ENCODE measurements at places on chromosomes 2 and 18.

DNA sequence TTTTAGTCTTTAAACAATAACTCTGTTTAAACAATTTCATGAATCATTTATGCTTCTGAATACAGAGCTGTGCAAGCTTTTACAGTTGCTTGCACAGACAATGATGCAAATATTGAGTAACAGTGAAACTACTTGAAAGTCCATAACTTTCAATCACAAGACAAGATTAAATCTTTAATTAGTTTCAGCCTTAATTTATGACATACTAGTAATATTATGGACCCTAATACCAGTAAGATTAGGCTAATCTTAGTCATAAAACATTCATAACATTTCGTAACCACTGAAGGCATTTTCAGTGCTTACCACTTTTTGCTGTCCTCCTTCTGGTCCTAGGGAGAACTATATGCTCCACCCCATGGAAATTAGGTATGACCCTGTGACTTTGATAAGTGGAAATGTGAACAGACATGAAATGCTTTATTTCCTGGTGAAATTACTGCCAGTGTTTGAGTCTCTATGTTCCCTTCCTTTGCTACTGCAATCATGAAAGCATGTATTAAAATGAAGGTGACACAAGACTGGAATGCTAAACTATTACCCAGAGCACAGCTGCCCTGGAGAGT is 1.8 kb upstream of the COBLL1 start:
- no peak for DNase-seq

- DNase-seq: no peak
Measured at GRCh38 chr2:112880091-112880531, 30.9 kb upstream of the IL37 start.

- no peak for DNase-seq
Measured at GRCh38 chr2:232667989-232668583, 29.0 kb upstream of the GIGYF2 start.

DNA sequence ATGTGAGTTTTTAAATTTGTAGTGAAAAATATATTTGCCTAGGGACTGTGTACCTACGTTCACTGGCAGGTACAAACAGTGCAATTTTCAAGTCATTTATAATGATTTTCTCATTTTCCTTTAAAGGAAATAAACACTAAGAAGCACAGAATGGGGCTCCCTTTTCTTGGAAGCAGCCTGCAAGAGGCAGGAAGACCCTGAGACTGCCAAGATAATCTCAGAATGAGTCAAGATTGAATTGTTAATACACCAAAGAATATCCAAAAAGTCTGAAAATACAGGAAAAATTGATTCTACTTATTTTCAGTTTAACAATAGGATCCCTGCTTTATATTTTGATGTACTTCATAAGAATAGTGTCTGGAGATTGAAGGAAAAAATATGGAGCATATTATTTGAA is 331.2 kb downstream of the CTNNA2 start:
- DNase-seq: no peak

DNA sequence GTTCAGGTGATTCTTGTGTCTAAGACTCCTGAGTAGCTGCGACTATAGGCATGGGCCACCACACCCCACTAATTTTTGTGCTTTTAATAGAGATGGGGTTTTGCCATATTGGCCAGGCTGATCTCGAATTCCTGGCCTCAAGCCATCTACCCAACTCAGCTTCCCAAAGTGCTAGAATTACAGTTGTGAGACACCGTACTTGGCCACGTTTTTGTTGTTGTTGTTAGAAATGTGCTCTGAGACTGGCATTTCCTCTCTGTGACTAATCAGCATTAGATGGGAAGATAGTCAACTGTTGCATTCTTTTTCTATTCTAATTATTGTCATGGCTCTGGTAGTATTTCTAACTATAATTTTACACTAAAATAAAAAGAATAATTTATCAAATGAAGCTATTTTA is 191.7 kb downstream of the CAMKMT start:
- no peak for DNase-seq

- DNase-seq: no peak
Measured at GRCh38 chr2:159300586-159300985, 14.1 kb upstream of the WDSUB1 start.

GRCh38 chr2:45259547-45260160 is 250.4 kb upstream of the SIX2 start:
- DNase-seq: no peak

DNA sequence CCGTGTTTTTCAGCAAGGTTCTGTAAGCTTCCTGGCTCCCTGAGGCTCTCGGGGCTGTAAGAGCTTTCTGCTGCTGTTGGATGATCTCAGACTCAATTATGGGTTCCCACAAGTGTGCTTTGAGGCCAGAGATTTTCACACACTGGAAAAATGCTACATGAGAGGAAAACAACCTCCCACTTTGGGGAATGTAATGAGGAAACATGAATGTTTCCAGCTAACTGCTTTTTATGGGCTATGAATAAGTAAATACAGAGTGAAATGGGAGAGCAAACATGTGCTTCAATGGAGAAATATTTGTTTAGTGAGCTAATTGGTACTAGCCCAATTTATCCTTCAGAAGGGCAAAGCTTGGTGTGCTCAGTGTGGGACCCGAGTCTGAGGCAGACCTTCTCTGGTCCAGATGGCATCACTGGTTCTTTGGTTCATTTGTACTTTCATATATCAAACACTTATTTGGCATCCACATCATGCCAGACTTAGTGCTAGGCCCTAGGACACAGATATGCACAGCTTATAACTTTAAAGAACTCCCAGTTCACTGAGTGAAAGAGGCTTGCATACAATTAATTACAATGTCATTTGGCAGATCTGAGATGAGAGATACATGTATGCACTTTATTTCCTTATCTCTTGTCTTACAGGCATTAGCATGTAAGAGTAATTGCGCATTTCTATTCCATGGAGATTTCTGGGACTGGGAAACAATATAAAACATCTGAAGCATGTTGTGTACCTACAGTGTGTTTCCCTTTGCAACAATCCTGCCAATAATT is 248.8 kb downstream of the RDH14 start:
- DNase-seq: no peak

- DNase-seq: no peak
Measured at GRCh38 chr2:88172882-88173281, 2.7 kb downstream of the THNSL2 start.

GRCh38 chr2:234378440-234378839 is 118.4 kb downstream of the ARL4C start:
- DNase-seq: no peak

DNA sequence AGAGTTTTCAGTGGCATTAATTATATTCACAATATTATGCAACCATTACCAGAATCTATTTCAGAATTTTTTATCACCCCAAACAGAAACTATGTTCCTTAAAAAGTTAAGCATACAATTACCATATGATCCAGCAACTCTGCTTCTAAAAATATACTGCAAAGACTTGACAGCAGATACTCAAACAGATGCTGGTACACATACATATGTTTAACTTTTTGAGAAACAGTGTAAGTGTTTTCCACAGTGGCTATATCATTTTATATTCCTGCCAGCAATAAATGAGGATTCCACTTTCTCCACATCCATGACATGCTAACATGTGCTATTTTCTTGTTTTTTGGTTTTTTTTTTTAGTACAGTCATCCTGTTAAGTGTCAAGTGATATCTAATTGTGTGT is 439.3 kb upstream of the VWC2L start:
- DNase-seq: no peak

DNA sequence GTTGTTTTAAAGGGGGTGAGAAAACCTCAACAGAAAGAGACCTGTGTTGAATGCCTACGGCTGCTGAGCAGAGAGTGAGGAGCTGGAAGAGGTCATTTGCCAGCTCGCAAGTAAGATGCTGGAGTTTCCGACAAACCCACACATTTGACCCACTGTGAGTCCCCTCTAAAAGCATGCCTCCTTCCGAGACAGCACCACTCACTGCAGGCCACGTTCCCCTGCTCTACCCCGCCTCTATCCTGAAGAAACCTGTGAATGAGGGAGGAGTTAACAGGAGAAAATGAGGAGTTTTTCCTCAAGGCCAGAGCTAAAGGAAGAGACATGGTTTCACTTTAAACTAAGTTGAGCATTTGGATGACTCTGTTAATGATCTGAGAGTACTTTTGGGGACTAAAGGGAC is 188.7 kb downstream of the DPP10 start:
- no peak for DNase-seq

- no peak for DNase-seq
Measured at GRCh38 chr2:176891105-176891504, 321.5 kb upstream of the HNRNPA3 start.

DNA sequence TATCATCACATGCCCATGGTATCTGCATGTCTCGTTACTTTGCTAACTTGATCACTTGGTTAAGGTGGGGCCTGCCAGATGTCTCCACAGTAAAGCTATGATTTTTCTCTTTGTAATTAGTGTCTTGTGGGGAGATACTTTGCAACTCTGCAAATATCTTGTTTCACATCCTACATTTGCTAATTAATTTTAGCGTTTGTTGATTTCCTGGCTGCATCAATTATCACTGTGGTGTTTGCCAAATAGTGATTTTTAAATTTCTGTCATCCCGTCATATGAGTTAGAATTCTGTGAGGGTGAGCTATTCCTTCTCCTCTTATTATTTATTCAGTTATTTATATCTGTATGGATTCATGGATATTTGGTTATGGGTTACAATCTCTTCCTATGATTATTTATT is 161.4 kb downstream of the FMNL2 start:
- DNase-seq: no peak

GRCh38 chr2:15814403-15814802 is 125.9 kb upstream of the MYCN start:
- DNase-seq: no peak

DNA sequence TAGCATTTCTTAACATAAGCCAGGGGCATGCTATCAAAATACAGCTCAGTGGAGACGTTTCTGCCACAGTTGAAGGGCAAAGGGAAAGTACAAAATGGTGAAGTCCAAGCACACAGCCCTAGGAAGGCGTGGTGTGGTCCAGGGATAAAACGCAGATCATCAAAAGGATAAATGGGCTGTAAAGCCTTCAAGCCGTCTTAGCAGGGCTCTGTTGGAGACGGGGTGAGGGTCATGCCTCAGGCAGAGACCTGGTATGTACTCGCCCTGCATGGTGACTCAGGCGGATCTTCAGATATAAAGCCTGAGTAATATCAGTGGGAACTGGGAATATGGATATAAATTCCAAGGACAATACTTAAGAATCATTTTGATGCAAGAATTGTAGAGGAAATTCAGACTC is 61.2 kb downstream of the NGEF start:
- no peak for DNase-seq

DNA sequence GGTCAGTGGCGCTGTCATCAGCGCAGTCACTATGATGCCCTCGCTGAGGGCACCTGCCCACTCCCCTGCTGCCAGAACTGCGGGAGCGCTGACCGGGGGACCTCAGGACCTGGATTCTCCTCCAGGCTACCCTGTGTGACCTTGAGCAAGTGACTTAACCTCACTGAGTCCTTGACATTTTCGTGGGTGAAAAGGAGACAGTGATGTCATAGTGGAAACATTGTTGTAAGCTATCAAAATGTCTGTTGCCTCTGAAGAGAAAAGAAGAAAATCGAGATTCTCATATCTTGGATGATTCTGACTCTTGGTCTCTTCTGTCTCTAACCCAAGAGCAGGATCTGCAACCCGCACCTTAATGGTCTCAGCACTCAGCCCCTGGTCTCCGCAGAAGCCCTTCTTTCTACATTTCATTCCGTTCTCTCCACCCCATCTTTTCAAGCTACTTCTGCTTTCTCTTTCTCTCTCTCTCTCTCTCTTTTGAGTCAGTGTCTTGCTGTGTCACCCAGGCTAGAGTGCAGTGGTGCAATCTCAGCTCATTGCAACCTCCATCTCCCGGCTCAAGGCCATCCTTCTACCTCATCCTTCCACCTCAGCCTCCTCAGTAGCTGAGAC is 978 bp upstream of the TUBA4A start:
- no peak for DNase-seq

DNA sequence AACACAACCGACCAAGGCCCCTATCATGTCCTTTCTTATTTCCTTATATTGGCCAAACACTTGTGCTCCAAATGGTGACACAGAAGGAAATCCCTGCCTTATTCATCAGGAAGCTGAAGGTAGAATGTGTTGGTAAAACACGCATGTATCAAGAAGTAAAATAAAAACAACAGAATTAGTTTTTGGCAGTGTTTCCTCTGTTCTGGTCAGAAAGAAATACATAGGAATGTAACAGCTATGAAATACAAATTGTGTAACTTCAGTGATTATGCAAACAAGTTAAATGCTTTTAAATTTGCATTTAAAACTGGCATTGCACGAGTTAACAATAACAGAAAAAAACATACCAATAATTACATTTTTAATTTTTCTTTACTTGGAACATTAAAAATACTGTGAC is 19.3 kb downstream of the ST6GAL2 start:
- DNase-seq: no peak

- DNase-seq: no peak
Measured at GRCh38 chr2:9954136-9954535, 2.6 kb downstream of the GRHL1 start.

- DNase-seq: no peak
Measured at GRCh38 chr2:230700447-230700846, 12.2 kb upstream of the CAB39 start.

DNA sequence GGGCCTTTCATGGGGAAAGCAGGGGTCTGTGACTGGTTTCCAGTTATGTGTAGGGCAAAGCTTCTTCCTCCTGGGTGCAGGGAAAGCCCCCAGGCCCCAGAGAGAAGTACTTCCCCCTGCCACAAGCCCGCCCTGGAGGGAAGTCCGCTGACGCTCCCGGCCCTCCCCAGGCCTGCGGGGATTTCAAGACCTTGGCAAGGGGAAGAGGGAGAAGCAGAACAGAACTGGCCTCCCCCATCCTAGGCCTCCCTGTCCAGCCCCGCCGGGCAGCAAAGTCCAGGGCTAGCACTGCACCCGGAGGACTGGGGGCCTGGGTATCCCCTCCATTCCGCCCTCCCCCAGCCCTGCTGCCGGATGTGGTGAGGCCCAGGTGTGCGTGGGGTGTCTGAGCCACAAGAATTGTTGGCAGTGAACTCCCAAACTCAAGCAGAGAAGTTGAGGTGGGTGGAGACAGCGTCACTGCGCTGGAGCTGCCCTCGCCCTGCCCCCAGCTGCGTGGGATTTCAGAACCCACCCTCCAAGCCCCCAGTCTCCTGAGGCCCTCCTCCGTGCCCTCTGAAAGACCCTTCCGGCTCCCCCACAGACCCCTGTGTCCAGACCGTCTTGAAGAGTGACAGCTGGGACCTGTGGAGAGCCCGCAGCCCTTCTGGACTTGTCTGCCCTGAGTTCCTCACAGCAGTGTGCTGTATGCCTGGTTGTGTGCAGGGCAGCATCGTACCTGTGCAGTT is 1.1 kb upstream of the DUSP2 start:
- DNase-seq: peak; percentile 71

GRCh38 chr2:147689220-147689909 is 155.5 kb upstream of the ACVR2A start:
- DNase-seq: no peak

- peak; percentile 62 for DNase-seq
Measured at GRCh38 chr2:237923481-237924163, 43.2 kb upstream of the UBE2F start.

GRCh38 chr2:238513346-238513745 is 86.6 kb downstream of the ASB1 start:
- DNase-seq: no peak

GRCh38 chr2:120108049-120108448 is 95.2 kb downstream of the EPB41L5 start:
- DNase-seq: no peak

Measured in stimulated activated CD8-positive, alpha-beta memory T cell treated with anti-CD3 and anti-CD28 coated beads, Interleukin-2, amount 100 ng/mL, for 1 hour (primary cell).